Skeletal muscle cell (primary cell): ENCODE measurements at places on chromosomes 7 and 10.

DNA sequence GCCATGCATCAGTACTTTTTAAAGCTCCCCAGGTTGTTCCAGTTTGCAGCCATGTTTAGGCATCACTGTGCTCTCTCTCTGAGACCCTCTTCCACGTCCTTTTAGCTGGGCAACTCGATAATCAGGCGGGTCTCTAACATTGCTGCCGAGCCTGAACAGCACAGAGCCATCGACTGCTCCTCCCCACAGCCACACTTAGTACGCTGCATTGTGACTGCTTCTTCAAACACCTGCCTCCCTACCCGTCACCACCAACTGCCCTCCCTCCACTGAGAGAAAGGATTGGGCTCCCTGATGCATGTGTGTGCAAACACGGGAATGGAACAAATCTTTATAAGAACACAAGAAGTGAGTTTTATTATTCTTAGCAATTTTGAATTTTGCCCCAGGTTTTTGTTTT lies 11.4 kb upstream of the TACR2 start:
- DNase-seq = no peak

GRCh38 chr10:88165849-88166271 lies 302.4 kb downstream of the PTEN start:
- DNase-seq = peak; percentile 16

DNA sequence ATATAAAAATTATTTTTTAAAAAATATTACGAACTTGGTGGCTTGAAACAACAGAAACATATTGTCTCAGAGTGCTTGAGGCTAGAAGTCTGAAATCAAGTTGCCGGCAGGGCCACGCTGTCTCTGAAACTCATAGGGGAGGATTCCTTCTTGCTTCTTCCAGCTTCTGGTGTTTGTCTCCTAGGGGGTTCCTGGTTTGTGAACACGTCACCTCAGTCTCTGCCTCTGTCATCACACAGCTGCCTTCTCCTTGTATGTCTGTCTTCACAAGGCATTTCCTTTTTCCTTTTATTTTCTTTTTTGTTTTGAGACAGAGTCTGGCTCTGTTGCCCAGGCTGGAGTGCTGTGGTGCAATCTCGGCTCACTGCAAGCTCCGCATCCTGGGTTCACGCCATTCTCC lies 12.7 kb upstream of the SNX8 start:
- no peak for DNase-seq

- peak; percentile 6 for DNase-seq
Observed at GRCh38 chr7:33952824-33953223, 47.5 kb downstream of the BMPER start.

- no peak for DNase-seq
Observed at GRCh38 chr7:125316466-125316865, 386.8 kb upstream of the POT1 start.

DNA sequence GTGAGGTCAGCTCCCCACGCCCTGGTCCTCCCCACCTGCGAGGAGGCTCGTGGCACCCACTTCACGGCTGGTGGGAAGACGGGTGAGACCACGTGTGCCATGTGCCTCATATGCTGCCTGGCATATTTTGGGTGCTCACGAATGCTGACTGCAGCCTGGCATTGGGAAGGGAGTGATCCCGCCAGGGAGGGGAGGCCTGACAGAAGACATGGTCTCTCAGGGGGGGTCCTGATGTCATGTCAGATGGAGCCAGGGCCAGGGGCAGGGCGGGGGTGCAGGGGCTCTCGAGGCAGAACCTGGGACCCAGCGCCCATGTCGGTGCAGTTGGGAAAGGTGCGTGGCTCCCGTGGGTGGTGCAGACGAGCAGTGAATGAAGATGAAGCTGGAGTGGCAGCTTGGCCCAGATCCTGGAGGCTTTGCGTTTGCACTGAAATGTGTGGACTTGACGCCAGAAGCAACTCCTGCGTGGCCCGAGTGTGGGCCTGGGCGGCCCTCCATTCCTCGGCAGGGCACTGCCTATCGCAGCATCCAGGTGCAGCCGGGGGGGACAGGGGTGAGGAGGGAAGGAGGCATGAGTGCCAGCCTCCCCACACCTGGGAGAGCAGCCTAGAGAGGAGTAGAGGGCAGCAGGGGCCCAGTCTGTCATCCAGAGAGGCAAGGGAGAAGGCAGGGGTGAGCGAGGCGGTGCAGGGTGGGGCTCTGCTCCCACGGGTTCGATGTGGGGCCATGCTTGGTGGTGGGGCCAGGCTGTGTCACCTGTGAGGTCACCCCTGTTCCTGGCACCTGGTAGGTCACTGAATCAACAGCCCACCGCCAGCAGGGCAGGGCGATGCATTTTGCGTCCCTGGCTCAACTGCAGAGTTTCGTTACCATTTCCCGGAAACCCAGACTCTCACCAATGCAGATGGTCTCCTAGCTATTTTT lies 385.6 kb downstream of the DNAJB6 start:
- no peak for DNase-seq

GRCh38 chr7:110507832-110508231 lies 583.1 kb upstream of the LRRN3 start:
- DNase-seq = no peak

DNA sequence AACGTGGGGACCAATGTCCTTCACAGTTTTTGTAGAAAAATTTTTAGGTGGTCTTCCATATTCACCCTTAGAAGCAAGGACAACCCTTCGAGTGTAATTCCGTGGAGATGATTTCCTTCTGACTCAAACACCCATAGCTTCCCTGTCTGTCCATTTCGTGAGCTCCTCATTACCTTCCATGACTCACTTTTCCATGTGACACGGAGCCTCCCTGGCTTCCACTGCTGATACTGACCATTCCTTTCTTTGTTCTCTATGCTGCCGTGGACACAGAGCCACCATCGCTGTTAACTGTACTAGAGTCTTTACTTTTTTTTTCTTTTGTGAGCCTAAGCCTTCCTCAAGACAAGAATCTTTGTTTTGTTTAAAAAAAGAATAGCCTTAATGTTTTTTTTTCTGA lies 12.5 kb upstream of the ARMS2 start:
- no peak for DNase-seq

DNA sequence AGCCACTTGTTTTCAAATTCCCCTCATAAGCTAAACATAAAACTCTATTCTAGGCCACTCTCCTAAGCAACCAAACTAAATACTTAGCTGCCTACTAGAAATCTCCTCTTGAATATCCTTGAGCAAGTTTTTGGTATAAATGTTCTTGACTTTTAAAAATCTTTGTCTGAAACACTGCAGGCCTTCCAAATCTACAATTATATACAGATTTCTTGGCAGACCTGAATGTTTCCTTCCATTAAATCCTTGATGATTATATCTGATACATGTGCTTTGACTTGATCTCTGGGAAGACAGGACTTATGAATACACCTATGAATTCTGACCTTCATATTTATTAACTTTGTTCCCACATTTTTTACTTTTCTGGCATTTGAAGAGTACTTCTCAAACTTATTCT lies 314.5 kb downstream of the CACNA2D1 start:
- DNase-seq = no peak

DNA sequence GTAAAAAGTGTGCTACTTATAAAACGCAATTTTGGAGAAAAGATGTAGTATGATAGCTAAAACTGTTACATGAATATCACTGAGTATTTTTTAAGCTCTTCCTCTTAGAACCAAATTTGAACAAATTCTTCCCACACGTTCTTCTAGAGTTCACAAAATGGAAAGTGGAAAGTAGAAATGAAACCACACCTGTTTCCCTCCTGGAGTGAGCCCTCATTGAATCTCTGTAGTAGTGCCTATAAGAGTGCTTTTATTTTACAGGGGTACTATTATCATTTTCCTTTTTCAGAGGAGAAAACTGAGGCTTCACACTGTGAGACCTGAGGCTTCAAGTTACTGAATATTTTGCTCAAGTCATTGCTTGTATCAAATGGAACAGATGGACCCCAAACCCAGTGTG lies 393.0 kb downstream of the NRG3 start:
- no peak for DNase-seq

DNA sequence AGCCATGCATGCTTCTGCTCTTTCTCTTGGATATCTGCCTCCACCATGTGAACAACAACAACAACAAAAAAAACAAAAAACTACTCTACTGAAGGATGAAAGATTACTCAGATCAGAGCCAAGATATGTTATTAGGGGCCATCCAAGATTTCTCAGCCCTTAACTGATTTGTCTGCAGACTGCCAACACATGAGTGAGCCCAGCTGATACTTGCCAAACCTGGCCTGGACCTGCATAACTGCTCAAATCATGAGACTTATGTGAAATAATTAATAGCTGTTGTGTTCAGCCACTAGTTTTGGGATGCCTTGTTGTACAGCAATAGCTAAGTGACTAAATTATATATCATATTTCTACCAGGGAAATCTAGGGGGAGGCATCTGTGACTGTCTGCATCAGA lies 334.5 kb upstream of the SORCS1 start:
- no peak for DNase-seq

DNA sequence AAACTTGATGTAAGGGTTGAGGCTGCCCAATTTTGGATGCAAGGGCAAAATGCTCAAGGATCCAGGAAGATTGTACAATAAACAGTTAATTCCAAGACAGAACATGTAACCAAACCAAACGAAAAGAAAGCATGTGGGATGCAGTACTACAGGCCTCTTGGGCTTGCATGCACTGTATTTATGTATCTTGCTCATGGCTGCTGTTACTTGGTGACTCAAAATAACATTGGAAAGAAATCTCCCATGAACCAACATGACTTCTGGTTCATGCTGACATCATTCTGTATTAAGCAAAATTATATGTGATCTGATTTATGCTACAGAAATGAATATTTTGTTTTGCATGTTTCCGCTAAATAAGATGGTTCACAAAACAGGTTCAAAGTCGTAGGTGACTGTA lies 65.9 kb upstream of the FZD1 start:
- no peak for DNase-seq

DNA sequence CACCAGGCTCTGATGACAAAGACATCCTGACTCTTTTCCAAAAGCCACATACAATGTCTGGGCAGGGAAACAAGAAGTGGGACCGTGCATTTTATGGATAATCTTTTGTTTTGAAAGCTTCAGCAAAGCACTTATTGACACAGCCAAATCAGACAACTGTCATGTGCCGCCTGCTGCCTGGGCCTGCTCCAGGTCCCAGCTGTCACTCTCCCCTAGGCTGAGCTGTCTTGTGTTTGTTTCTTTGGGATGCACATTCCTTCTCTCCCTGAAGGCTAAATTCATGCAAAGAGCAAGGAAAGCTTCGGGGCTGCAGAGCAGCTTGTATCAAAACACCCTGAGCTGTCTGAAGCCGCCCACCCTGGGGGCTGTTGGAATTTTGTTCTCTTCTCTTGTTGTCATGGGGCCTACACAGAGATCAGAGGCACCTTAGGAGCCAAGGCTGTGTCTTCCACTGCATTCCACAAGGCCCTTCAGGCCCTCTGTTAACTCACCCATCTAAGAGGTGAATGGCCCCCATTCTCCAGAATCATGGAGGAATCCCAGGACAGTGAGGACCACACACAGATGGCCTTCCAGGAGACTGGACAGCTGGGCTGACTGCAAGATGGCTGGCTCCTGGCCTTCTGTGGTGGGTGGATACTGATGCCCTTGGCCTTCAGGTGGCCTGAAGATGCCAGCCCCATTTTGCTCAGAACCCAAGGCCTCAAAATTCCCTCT lies 17.8 kb upstream of the SLC18A2 start:
- DNase-seq = no peak

- DNase-seq = no peak
Observed at GRCh38 chr10:103490986-103491314, 2.6 kb upstream of the NEURL1 start.

GRCh38 chr10:119657725-119658124 lies 6.5 kb downstream of the BAG3 start:
- DNase-seq = no peak

GRCh38 chr7:66143876-66144332 lies 29.3 kb downstream of the CRCP start:
- DNase-seq = no peak

DNA sequence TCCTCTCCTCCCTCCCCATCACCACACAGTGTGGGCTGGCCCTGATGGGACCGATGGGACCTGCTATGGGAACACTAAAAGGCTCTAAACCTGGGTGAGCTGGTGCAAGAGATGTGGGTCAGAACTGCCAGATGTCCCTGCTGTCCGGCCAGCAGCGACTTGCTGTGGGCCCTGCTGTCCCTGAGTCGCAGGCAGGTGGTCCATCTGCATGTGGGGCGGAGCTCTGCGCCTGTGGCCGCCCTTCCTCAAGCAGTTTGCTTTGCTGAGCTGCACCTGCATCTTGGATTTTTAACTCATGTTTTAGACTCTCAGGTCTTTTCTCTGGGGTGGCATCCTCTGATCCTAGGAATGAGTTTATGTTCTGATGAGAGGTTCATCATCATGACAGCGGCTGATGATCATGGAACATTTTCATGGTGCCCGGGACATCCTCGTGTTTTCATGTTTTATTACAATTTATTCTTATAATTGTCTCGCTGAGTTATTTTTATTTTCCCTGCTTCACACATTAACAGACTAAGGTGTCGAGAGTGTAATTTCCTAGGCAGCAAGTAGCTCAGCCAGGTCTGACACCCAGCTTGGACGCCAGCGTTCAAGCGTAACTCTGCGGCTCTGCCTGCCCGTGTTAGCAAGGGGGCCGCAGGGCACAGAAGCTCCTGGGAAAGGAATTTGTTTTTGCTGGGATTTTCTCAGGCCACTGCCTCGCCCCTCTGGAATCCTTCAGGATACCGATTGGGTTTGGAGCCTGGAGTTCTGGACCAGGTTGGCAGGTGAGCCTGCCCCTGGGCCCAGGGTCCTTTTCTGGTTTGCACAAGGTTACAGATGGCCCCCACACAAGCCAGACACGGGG lies 615.2 kb upstream of the FOXK1 start:
- no peak for DNase-seq

- DNase-seq = no peak
Observed at GRCh38 chr7:22622116-22622785, 104.7 kb upstream of the IL6 start.

GRCh38 chr7:13327669-13328068 lies 640.2 kb downstream of the ARL4A start:
- peak; percentile 2 for DNase-seq

DNA sequence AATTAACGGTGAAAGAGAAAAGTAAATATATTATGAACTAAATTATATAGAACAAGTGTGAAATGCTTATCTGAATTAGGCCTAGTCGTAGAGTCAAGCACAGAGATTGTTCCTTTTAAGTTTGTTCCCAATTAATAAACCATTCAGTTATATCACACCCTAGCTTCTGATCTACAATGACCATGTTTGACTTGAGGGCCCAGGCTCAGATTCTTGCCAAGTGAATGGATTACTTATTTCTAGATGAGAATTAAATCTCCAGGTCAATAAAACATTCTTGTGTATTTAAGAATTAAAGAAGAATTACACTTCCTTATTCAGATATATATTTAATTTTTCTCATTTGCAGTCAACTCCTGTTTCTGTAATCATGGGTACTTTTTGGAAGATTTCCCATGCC lies 37.4 kb upstream of the ARL4A start:
- no peak for DNase-seq

- DNase-seq = no peak
Observed at GRCh38 chr7:65960351-65961074, 21.5 kb downstream of the GUSB start.
